ENCODE measurements at places on chromosomes 3 and 15. TPM values are rescaled to one million over a fixed set of nuclear protein-coding genes. Genes with fewer than 3 reads are reported as not detected.

The DZIP3 gene
- 16.0 TPM for total RNA-seq

DNA sequence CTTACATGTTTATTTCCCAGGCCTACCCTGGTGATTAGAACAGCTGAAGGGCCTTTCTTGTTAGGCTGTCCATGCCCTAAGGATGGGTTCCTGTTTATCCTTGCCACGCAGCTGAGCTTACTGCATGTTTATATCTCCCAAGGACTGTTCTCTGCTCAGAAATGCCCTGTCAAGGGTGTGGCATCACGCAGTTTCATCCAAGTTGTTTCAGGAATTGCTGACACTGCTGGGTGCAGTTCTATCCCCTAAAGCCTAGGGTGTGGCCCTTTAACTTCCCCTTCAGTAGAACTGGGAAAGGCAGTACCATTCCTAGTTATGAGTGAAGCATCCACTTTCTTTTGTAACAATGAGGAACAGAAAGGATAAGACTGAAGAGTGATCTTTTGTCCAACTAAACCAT is 5.0 kb downstream of the ELL3 start:
- H3K27ac ChIP-seq, result no peak overlapping the region
- no peak for DNase-seq
- H3K4me1 ChIP-seq, result peaks cover 4% of the 10 kb centered on the region
- H3K36me3 ChIP-seq, result peaks cover 42% of the 10 kb centered on the region

DNA sequence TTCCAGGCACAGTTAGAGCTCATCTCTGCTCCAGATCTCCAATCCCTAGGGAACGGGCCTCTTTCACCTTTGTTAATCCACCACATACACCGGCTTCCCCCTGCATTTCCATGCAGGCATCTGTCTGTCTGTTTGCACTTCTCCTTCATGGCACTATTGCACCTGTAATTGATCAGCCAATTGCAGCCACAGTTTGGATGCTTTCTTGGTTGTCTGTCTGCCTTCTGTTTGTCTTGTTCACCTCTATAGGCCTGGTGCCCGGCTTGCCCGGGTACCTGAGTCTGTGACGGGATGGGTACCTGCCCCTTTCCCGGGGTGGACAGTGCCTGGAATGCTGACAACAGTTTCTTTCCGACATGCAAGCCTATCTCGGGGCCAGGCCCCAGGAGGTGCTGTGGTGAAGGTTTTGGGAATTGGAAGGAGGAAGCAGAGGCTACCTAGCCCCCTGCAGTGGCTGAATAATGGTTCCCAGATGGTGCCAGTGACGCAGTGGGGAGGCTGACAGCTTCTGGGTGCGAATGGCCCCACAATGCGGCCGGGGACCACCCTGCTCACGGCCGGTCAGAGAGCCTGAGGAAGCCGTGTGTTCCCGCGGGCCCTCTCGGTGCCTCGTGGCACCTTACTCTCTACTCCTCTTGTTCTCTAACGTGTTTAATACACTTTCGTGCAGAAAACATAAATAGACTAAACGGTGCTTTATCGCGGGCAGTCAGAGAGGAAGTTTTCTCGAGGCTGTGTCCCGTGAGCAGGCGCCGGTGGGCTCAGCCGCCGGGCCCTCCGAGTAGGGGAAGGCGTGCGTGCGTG is 31.3 kb upstream of the RAB6B start:
- no peak overlapping the region for H3K27ac ChIP-seq
- H3K4me1 ChIP-seq, result peaks cover 4% of the 10 kb centered on the region
- no peak for DNase-seq
- peak overlapping the region; percentile 42 for H3K4me3 ChIP-seq
- peaks cover 12% of the 10 kb centered on the region for H3K27me3 ChIP-seq
- H3K36me3 ChIP-seq, result no peaks in the 10 kb centered on the region

DNA sequence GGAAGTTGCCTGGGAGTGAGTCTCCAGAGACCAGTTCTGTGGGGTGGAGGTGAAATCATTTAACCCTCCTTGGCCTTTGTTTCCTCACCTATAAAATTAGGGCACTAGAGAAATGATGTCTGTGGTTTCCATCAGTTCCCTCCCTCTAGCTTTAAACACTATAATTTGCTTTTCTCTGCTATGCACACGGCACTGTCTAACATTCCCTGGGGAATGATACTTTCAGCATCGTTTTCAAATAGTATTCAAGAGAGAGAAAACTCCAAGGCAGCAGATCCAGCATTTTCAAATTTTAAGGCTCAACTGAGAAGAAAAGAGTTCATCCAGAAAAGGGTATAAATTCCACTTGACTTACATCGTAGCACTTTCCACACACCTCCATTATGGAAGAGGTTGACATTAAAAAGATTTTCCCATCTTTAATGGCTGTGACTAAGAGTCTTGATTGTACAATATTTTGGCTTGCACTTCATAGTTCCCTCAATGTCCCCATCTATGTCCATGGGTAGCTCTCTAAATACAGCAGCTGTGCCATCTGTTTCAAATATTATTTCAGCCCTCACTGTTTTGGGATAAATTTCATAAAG is 137.7 kb upstream of the ZPLD1 start:
- H3K4me1 ChIP-seq, result no peaks in the 10 kb centered on the region
- no peak for DNase-seq
- no peak overlapping the region for H3K27ac ChIP-seq
- no peaks in the 10 kb centered on the region for H3K36me3 ChIP-seq

GRCh38 chr3:193865339-193865738 is 270.6 kb upstream of the HES1 start:
- no peak for DNase-seq
- no peak overlapping the region for H3K27ac ChIP-seq
- H3K36me3 ChIP-seq, result peaks cover 6% of the 10 kb centered on the region
- H3K4me1 ChIP-seq, result peaks cover 20% of the 10 kb centered on the region

The PRSS50 gene
- 0.38 TPM for total RNA-seq

The ROPN1 gene
- total RNA-seq, result not detected

The RBP2 gene
- total RNA-seq, result not detected

Measured in endothelial cell (in vitro differentiated cells).